ENCODE measurements at places on chromosomes 5 and 9.

DNA sequence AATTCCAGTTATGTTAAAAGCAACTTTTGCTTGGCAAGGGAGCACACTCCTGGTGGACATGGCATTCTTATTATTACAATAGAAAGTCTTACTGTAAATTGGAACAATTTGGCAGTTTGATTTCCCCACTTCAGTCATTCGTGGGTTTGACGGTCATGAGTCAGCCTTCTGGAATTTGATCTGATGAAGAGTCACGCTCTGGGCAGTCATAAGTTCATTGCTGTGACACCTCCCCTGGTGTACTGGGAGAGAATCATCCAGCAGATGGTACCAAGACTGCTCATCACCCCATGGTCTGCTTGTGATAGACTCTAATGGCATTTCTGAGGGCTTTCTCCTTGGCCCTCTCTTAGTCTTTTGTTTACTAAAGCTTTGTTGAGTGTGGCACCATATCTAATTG lies 53.8 kb downstream of the GLRA1 start:
- no peak for DNase-seq

- DNase-seq, result no peak
Measured at GRCh38 chr5:103569313-103570060, 6.9 kb upstream of the NUDT12 start.

GRCh38 chr5:108212775-108213346 lies 169.0 kb downstream of the FBXL17 start:
- no peak for DNase-seq

GRCh38 chr9:74444369-74444768 lies 52.8 kb upstream of the RORB start:
- no peak for DNase-seq

DNA sequence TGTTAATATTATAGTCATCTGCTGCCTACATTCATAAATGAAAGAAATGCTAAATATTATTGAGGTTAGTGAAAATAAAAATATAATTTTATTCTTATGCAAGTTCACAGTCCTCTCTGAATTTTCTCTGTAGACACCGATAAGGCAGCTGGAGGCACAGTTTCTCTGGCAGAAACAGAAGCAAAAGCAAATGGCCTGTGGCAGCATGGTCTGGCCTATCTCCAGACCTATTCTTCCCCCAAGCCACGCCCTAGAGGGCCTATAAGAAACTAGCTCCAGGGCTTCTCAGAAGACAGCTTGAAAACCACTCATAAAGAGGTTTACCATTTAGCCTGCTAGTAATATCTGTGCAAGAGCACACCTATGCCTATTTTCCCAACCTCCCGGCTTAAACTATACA lies 28.4 kb downstream of the MRPS27 start:
- no peak for DNase-seq

All from NCI-H2081 (cell line).